Endodermal cell (in vitro differentiated cells): ENCODE measurements at places on chromosomes 12 and 14. TPM values are rescaled to one million over a fixed set of nuclear protein-coding genes. Genes with fewer than 3 reads are reported as not detected.

GRCh38 chr14:102822311-102822863 is 45.1 kb downstream of the TRAF3 start:
- H3K36me3 ChIP-seq, result no peaks in the 10 kb centered on the region

The EML5 gene
- total RNA-seq, result 1.7 and 2.1 TPM in 2 replicates

- H3K4me1 ChIP-seq, result no peaks in the 10 kb centered on the region
- DNase-seq, result no peak
- H3K4me3 ChIP-seq, result no peak overlapping the region
Observed at GRCh38 chr12:55696141-55696540, 11.6 kb downstream of the ITGA7 start.

DNA sequence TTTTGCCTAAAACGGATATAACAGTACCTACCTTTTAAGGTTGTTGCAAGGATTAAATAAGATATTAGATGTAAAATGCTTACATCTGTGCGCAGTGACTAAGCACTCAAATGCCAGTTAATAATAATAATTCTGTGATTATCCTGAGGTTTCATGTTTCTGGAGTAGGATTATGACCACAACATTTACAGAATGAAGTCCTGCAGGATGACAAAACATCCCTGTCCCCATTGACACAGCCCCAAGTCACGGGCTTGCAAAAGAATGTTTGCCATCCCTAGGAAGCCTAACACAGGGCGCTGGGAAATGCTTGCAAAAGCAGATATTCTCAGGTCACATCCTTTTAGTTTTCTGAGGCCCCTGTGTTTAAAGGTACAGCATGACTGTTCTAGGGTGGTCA is 20.1 kb downstream of the SUSD6 start:
- H3K4me1 ChIP-seq, result peaks cover 14% of the 10 kb centered on the region
- no peaks in the 10 kb centered on the region for H3K36me3 ChIP-seq
- H3K27ac ChIP-seq, result no peak overlapping the region
- no peaks in the 10 kb centered on the region for H3K27me3 ChIP-seq
- no peak for DNase-seq
- H3K4me3 ChIP-seq, result no peak overlapping the region

The SPSB2 gene
- total RNA-seq, result 12.8 to 34.6 TPM (median 33.8 TPM) in 3 replicates

- H3K27me3 ChIP-seq, result no peaks in the 10 kb centered on the region
- no peak for DNase-seq
- H3K4me1 ChIP-seq, result no peaks in the 10 kb centered on the region
- no peaks in the 10 kb centered on the region for H3K36me3 ChIP-seq
- H3K27ac ChIP-seq, result no peak overlapping the region
- no peak overlapping the region for H3K4me3 ChIP-seq
Observed at GRCh38 chr14:98714626-98715425, 557.2 kb downstream of the BCL11B start.

DNA sequence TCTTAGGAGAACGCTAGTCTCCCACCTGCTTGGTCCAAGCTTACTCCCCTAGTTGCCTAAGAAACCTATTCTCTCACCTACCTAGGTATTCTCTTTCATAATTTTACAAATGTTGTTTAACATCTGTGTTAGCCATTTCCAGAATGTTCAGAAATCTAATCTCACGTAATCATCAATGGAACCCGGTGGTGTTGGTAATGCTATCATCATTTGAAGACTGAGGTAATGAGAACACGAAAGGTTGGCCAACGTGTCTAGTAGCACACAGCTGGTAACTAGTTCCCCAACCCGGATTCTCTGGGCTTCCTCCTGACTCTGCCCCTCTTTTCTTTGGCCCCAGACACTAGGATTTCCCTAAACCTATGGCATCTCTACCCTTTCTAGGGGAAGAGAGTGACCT is 43.8 kb upstream of the EMP1 start:
- no peaks in the 10 kb centered on the region for H3K27me3 ChIP-seq
- H3K4me3 ChIP-seq, result no peak overlapping the region
- no peak for DNase-seq
- no peaks in the 10 kb centered on the region for H3K36me3 ChIP-seq

DNA sequence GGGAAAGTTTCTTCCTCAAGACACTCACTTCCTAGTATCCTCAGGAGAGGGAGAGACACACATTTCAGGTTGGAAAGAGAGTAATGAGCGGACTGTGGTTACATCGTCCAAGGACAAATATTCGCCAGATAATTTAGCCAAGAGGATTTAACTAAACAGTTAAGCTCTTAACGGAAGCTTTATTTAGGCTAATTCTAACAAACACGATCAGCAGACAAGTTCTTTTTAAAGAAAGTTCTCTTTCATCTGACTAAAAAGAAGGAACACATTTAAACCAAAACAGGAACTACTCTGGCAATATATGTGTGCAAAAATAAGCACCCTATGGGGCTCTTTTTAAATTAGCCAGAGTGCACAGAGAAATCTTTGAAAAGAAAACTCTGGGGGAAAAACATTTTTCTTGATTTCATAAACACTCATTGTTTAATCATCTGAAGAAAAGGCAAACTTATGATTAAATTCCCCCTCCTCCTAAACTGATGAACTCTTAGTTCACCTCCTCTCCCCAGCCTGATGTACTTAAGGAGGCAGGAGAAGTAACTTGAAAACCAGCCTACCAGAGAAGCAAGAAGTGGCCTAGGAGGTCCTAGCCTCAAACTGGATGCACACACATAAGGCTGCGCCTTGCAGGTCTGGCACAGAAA is 13.3 kb upstream of the BTG1 start:
- no peaks in the 10 kb centered on the region for H3K36me3 ChIP-seq
- no peaks in the 10 kb centered on the region for H3K27me3 ChIP-seq
- H3K4me3 ChIP-seq, result no peak overlapping the region
- DNase-seq, result no peak

The ARHGEF25 gene
- total RNA-seq, result 11.3 and 12.7 TPM in 2 replicates

DNA sequence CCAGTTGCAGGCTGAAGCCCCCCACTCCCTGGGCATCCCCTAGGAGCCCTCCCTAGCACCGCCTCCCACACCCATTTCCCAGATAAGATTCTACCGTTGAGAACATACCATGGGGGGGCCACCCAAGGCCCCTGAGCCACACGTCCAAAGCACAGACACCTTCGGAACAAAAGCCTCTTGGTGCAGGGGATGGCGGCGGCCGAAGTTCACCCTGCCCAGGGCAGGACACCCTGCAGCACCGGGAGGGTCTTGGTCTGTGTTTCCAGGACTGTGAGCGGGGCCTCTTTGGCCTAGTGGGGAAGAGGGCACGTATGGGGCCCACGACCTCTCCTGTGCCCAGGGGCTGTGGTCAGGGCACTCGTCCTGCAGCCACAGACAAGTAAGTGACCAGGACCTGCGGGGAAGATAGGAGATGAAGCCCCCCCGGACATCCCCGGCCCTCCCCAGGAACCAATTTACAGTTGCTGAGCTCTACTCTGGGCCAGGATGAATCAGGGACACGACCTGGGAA is 154.3 kb upstream of the C14orf180 start:
- H3K4me3 ChIP-seq, result no peak overlapping the region
- H3K27ac ChIP-seq, result no peak overlapping the region
- DNase-seq, result peak; percentile 36
- H3K4me1 ChIP-seq, result no peaks in the 10 kb centered on the region
- no peaks in the 10 kb centered on the region for H3K36me3 ChIP-seq

The FGF23 gene
- total RNA-seq, result 0.33 to 0.48 TPM (median 0.38 TPM) in 3 replicates

GRCh38 chr12:3107954-3108353 is 30.8 kb downstream of the TSPAN9 start:
- H3K36me3 ChIP-seq, result no peaks in the 10 kb centered on the region
- H3K4me1 ChIP-seq, result peaks cover 7% of the 10 kb centered on the region
- no peaks in the 10 kb centered on the region for H3K27me3 ChIP-seq
- DNase-seq, result no peak
- H3K4me3 ChIP-seq, result no peak overlapping the region

GRCh38 chr12:56808954-56809353 is 45.8 kb downstream of the HSD17B6 start:
- no peaks in the 10 kb centered on the region for H3K27me3 ChIP-seq
- H3K27ac ChIP-seq, result no peak overlapping the region
- no peaks in the 10 kb centered on the region for H3K36me3 ChIP-seq
- H3K4me1 ChIP-seq, result no peaks in the 10 kb centered on the region
- H3K4me3 ChIP-seq, result no peak overlapping the region
- DNase-seq, result no peak

DNA sequence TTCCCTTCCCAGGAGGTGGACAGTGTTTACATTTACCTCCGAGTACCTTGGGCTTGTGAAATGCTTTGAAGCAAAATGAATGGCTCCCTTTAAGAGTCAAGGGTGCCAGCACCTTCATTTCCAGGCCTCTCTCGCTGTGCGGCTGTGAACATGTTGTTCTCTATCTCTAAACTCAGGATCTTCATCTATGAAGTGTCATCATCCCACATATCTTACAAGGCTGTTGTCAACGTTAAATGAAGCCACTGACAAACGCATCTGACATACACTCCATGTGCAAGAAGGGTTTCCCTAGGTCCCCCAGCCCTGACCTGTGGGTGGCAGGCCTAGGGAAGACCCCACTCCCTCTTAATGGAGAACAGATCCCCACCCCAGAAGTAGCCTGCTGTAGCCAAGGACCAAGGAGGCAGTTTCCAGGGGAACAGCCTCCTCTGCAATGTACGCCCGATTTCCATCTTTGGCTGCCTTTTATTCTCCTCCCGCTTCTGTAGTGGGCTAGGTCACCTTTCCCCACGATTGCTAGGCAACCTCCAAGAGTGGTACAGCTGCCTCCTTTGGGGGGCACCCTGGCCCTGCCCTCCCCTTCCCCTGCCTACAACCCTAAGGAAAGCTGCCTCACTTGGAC is 7.6 kb downstream of the ACTN1 start:
- peaks cover 26% of the 10 kb centered on the region for H3K4me1 ChIP-seq
- H3K27me3 ChIP-seq, result no peaks in the 10 kb centered on the region

DNA sequence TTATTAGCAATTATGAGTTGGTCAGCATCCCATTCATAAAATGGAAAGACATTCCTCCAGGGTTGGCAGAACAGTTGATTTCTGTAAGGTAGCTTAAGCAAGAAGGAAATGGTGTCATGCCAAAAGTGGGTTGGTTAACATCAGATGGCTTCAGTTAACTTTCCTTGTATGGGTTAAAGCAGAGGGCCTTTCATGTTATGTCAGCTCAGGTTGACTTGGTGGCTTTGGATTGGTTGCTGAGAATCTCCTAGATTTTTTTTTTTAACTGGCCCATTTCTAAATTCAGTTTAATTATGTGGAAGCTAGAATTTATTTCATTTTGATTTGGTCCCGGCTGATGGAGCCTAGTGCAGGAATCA is 87.8 kb downstream of the BBS10 start:
- H3K27ac ChIP-seq, result no peak overlapping the region
- peaks cover 6% of the 10 kb centered on the region for H3K4me1 ChIP-seq
- H3K36me3 ChIP-seq, result no peaks in the 10 kb centered on the region
- DNase-seq, result no peak

- no peak overlapping the region for H3K4me3 ChIP-seq
- H3K27ac ChIP-seq, result no peak overlapping the region
- H3K27me3 ChIP-seq, result no peaks in the 10 kb centered on the region
- DNase-seq, result no peak
- H3K4me1 ChIP-seq, result no peaks in the 10 kb centered on the region
- H3K36me3 ChIP-seq, result no peaks in the 10 kb centered on the region
Observed at GRCh38 chr12:43357141-43357540, 194.9 kb downstream of the ADAMTS20 start.

The CIROP gene
- 1.4 and 1.6 TPM in 2 replicates for total RNA-seq

GRCh38 chr14:39988939-39989338 is 556.7 kb upstream of the FBXO33 start:
- no peak overlapping the region for H3K4me3 ChIP-seq
- no peaks in the 10 kb centered on the region for H3K4me1 ChIP-seq
- no peaks in the 10 kb centered on the region for H3K36me3 ChIP-seq
- H3K27me3 ChIP-seq, result no peaks in the 10 kb centered on the region
- no peak for DNase-seq
- H3K27ac ChIP-seq, result no peak overlapping the region

The TAS2R8 gene
- total RNA-seq, result not detected in 3 replicates

DNA sequence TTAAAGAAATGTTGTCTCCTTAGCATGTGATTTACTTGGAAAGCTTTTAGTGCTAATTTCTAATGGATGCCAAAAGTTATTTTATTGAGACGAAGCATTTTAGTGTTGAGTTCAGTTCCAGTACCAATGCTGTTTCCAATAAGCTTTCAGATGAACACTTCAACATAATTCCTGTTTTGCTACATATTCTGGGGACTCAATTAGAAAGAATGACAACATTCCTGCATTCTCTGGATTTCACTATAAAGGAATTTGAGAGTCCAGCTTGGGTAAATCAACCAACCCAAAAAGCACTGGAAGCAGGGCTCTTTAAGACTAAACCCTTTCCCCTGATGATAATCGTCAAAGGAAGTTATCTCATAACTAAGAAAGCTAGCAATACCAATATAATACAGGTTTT is 353.0 kb upstream of the TMTC1 start:
- H3K27ac ChIP-seq, result no peak overlapping the region
- H3K27me3 ChIP-seq, result no peaks in the 10 kb centered on the region
- no peaks in the 10 kb centered on the region for H3K4me1 ChIP-seq
- no peak overlapping the region for H3K4me3 ChIP-seq

DNA sequence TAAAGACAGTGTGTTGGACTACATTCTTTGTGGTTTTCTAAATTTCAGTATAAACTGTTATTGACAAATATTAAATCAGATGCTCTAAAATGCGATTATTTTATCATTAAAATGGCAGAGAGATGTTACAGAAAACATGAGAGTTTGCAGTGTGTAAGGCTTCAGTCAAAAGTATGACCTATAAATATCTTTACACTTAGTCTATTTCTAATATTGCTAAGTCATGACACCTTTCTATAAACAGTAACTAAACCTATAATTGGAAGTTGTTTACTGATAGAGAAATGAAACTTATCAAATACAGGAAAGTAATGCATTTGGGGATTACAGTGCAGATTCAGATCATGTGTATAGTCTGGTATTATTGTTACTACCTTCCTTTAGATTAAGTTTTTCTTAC is 68.9 kb upstream of the YARS2 start:
- H3K36me3 ChIP-seq, result peaks cover 71% of the 10 kb centered on the region
- H3K4me1 ChIP-seq, result peaks cover 12% of the 10 kb centered on the region
- H3K27me3 ChIP-seq, result no peaks in the 10 kb centered on the region
- H3K4me3 ChIP-seq, result no peak overlapping the region
- no peak for DNase-seq

DNA sequence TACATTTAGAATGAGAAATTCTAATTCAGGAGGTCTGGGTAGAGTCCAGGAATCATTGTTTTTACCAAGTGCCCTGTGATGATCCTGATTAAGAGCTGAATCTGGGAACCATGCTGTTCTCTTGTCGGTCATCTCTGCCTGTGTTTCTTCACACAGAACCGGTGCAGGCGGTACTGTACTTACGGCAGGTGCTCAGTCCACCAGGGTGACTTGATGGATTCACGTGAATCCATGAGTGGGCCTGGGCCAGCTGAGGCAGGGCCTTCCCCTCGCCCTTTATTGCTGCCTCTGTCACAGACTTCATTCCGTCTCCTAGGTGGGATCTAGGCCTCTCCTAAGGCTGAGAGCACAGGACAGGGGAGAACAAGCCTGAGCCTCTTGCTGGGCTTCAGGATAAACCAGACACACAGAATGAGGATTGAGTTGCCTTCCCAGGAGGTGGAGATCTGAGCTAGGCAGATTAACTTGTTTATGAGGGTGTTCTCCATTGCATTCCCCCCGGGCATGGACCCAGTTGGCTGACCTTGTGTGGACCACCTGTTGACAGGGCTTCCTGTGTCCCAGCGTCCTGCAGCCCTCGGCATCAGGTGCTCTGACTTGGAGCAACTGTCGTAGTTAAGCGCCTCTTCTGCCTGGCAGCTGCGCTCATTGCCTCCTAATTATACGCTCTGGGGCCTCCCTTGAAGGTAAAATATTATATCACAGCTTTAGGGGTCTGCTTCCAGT is 42.1 kb downstream of the B4GALNT3 start:
- no peak overlapping the region for H3K4me3 ChIP-seq
- H3K36me3 ChIP-seq, result peaks cover 8% of the 10 kb centered on the region
- DNase-seq, result peak; percentile 73
- no peak overlapping the region for H3K27ac ChIP-seq
- H3K4me1 ChIP-seq, result peaks cover 22% of the 10 kb centered on the region

GRCh38 chr12:53952335-53952694 is 2.4 kb upstream of the HOXC12 start:
- no peak overlapping the region for H3K4me3 ChIP-seq
- H3K36me3 ChIP-seq, result no peaks in the 10 kb centered on the region
- H3K4me1 ChIP-seq, result no peaks in the 10 kb centered on the region

The CLEC2A gene
- 0.87 to 3.8 TPM (median 3.3 TPM) in 3 replicates for total RNA-seq
